ENCODE measurements at places on chromosomes 3 and 15.

DNA sequence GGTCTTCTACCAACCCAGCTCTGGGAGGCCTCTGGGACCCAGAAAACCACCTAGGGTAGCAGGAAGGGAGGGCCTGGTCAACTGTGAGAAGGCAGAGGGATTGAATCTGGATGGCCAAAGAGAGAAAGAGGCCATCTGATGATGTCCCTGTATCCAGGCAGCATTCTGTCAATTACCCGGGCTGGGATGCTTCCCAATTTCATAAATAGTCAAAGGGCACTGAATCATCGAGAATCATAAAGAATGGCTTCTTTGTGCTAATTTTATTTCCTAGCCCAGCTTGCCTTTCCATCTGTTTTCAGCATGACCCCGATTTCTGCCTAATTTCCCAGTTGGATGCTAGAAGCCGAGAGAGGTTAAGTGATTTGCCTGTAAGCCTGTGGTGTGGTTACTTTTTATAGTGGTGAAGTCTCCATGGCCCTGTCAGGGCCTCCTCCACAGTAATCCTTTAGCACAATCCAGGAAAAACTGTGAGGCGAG lies 129.2 kb downstream of the FAM43A start:
- DNase-seq = no peak

DNA sequence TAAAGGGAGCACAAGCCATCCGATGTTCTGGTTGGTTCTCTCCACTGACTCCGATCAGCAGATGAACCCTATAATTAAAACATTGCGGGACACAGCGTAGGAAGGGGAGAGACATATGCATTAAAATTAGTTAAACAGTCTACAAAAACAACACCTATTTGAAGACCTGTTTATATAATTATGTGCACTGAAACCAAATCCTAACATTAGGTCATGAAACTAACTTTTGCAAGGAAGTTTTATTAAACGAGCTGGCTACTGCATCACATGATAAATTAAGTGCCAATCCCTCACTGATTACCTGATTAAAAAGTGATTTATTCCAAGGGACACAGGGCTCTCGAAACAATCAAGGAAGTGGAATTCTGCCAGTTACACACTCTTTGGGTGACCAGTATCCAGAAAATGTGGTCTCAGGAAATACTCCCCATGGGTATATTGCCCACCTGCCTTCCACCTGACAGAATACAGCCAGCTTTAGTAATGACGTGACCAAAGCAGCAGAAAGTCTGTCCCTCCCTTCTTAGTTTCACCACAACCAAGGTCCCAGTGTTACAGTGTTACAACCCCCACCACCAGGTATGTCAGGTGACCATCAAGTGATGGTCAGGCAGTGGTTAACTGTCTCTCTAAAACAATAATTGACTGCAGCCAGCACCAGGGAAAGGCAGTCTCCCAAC lies 69.5 kb downstream of the HERC1 start:
- no peak for DNase-seq

DNA sequence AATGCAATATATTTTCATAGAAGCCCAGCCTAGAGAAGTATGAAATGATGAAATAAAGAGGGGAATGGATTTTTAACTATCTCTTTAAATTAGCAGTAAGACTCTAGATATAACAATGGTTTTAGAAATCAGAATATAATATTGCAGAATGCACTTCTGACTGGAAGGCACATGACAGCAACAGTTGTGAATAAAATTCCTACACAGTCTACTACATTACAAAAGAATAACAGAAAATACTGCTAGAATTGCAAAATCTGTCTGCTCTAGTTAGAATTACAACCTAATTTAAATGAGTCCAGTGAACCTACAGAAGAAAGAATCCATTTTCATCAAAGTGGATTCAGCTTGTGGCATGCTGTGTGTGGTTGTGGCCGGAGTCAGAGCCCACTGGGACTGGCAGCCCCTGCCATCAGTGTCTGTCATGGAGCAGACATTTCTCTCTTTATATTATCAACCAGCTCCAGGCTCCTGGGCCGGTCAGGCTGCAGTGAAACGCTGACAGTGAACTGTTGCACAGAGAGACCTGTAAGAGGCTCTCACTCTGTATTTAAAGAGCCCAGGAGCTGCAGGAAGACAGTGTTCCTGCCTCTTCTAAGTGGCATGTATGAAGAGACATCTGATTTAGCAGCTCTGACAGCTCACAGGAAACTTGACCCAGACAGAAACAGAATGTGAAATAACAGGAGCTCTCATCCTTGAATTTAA lies 1523.8 kb upstream of the CADM2 start:
- DNase-seq = no peak

DNA sequence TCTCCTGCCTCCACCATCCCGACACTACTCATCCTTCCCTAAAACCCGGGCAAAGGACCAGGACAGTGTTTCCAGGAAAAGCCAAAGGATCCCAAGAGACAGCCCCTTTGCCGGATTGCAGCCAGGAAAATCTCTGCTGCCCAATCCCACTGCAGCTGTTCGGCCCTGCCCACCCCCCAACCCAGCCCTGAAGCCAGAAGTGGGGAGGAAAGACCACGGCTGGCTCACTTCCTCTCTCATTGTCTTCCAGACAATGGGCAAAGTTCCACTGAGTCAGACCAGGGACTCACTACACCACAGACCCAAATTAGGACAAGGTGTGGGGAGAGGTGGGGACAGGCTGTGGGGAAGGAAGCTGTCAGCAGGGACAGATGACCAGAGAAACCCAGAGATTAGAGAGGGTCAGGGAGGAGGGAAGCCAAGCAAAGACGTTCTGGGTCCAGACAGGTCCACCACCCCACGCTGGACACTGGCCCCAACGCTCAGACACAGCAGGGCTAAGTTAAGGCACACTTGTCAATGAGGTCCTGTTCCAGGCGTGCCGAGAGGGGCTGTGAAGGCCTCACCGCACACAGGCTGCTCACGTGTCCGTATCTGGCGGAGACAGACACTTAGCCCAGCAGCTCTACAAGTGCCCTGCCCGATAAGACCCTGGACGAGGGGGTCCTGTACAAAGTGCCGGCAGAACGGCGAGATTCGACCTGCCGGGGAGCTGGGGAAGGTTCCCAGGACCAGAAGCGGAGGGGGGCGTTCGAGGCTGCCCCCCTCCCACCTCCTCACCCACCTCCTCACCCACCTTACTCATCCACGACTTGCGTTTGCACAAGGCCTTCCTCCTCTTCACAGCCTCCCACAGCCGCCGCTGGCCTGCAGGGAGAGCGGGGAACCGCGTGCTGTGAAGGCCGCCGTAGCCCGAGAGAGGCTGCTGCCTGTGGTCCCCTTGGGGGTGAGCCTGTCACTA lies 21.9 kb downstream of the TNK2 start:
- DNase-seq = peak; percentile 43

DNA sequence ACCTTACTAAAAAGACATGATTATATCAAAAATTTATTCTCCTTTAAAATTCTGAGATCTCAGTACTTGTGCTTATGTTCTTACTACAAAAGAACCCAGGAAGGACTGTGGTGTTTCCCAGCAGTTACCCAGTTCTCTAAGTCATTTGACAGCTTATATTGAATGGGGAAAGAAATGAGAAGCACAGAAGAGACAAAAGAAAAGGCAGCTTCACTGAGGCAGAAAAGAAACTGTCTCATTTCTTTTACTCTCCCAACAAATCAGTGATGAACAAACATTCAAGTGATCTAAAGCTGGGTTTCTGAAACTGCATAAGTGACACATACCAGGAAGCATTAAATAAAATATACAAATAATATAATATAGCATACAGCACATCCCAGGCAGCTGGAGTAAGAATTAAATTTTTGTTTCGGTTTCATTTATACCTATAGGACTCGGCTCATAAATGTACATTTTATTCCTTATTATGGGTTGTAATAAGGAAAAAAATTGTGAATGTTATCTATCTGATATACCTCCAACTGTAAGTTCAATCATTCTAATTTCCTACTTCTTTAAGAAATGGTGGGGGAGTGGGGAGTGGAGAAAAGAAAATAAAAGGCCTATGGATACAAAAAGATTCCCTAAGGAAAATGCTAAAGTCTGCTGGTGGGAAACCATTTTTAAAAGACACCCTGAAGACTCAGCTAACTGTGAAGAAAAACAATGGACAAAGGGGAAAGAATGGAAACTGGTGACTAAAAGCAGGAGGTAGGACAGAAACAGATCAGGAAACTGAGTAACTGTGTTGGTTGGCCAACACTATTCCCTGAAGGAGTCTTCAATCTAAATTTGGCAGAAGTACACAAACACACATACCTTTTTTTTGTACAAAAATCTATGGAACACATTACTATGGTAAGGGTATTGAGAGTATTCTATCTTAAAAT lies 156.8 kb downstream of the TBC1D5 start:
- DNase-seq = no peak

Data from pancreas (tissue), 10 donors.